ENCODE measurements at places on chromosomes 12 and 14. TPM values are rescaled to one million over a fixed set of nuclear protein-coding genes. Genes with fewer than 3 reads are reported as not detected.

The FAM186B gene
- 2.8 TPM for total RNA-seq

DNA sequence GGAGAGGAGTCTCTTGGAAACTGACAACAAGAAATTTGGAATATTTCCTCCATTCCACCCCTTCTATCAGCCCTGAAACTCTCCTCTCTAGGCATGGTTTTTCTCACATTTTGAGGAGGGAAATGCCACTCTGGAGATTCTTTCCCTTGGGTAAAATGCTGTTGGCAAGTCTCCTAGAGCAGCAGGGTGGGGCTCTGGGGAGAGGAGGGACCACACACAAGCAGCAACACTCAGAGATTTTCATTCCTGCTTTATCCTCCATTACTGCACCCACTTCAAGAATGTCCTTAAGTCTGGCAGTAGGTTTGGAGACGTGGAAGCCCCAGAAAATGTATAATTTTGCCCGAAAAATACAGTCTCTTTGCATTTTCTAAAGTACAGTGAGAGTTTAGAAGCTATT is 130.8 kb upstream of the FLRT2 start:
- DNase-seq = no peak

DNA sequence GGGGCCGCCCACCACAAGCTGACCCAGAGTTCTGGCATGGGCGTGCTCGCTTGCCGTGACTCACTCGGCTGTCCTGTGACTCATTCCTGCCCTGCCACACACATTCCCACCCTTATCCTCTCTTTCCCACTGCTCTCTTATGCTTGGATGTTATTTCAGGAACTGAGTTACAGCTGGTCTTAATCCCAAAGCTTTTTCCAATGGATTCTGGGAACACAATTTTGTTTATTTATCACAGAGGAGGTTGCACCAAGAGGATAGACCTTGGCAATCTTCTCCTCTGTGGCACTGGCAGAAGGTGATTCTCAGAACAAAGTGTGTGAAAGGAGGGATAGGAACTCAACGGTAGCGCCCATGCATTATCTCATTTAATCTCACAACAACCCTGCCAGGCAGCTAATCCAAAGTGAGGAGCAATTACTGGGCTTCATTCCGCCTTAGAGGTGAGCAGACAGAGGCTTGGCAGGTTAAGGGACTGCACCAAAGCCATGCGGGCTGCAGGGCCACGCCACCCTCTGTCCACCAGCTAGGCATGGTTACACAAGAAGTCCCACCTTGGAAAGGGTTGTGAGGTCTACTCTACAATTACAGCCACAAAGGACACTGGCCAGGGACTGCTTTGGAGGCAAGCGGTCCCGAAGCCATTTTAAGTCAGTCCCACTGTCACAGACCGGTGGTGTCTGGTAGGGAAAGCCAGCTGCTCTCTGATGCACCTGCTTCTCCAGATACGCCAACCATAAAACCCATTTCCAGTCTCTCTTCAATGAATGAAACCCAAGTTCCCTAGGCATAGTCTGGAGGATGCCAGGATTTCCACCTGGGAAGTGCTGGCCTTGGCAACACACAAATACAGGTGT is 32.9 kb downstream of the SYNE3 start:
- no peak for DNase-seq

GRCh38 chr12:41661141-41661765 is 473.1 kb downstream of the PDZRN4 start:
- DNase-seq = no peak

DNA sequence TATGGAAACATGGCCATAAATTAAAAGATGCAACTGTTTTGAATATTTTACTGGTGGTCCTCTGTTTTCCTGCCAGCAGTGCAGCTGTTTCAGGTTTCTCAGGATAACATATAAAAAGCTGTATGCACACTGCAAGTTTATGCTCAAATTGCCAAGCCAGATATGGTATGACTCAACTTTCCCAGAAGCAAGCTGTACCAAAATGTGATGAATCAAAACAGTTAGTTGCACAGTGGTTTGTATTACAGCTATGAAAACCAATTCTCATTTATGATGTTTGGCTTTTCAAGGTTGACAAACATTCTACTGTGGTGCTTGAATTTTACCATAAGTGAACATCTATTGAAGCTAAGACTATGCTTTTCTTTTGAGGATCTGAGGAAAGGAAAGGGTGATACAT is 15.5 kb downstream of the TRMT5 start:
- no peak for DNase-seq

The TOGARAM1 gene
- total RNA-seq = 14.2 TPM

DNA sequence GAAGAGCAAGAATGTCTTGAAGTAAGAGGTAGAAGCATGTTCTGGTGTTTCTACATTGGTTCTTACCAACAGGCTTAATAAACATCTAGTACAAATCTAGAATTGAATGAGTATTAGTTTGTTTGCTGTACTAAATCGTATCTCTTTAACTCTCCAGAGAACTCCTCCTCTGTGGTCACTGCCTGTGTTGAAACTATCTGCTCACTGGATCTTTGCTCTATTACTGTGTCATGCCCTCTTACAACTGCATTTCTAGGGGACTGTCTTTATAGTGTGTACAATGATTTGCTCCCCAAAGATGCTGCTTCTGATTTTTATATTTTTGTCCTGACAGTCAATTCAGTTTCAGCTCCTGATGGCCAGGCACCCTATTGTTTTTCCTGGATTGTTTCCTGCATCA is 50.1 kb upstream of the E2F7 start:
- DNase-seq = no peak

DNA sequence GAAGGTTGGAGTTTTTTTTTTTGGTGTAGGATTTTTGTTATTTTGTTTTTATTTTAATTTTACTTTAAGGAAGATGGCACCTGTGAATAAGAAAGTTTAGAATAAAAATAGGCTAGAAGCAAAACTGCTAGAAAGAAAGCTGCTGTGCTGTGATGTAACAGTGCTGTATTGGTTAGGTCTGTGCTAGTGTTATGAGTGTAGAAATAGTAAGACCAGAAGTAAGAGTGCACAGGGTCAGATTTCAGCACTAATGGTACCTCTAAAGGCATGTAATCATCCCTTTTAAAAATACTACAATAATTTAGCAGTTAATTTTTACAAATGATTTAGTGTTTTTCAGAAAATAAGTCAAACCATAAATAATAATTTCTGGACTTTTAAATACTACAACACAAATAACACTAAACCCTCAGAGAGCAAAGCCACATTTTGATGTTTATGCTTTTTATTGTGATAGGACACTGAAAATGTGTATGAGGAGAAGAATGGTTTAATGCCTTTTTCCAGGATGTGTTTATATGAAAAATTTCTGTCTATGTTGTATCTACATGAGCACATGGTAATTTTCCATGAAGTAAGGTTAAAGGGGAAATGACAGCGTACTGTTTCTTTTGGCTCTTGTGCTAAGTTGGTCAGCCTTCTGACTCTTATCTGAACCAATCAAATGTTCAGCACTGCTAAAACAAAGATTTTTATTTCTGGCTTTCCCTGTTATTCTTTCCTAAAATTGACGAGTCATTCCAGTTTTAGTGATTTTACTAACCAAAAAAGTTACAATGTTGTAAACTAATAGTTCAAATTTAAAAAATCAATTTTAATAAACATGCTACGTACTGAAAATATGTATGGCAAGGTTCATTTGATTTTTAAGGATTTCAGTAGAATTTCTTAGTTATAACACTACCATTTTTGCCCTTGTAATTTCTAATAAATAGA is 96.1 kb downstream of the PPHLN1 start:
- DNase-seq = no peak

- no peak for DNase-seq
Measured at GRCh38 chr14:34980337-34980900, 2.4 kb upstream of the SRP54 start.
